Neural crest cell (in vitro differentiated cells): ENCODE measurements at places on chromosomes 6 and 20.

- DNase-seq: no peak
Measured at GRCh38 chr6:81237226-81237625, 515.3 kb downstream of the TENT5A start.

DNA sequence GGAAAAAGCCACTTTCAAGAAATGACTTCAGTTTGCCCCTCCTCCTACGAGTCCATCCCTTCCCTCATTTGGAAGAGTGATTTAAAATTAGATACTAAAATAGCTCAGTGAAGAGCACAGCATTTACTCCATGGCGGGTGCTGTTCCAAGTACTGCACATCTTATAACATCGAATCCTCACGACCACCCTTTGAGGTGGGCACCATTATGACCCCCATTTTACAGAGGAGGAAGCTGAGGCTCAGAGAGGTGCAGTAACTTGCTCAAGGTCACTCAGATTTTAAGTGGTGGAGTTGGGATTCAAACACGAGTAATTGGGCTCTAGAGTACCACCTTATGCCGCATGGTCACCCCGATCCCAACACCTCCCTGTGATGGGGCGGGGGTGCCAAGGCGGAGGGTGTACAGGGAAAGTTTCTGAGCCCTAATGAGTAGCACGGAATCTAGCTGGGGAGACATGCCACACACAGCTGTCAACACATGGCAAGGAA is 25.5 kb downstream of the TTBK1 start:
- no peak for DNase-seq

GRCh38 chr20:13870170-13870748 is 85.4 kb downstream of the NDUFAF5 start:
- no peak for DNase-seq

DNA sequence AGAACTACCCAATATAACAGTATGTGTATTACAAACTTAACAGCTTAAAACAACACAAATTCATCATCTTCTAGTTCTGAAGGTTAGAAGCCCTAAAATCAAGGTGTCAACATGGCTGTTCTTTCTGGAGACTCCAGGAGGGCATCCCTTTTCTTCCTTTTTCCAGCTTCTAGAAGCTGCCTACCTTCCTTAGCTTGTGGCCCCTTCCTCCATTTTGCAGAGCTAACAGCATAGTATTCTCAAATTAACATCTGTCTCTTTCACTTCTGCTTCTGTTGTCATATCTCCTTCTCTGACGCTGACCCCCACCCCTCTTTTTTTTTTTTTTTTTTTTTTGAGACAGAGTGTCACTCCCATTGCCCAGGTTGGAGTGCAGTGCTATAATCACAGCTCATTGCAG is 52.8 kb upstream of the AKIRIN2 start:
- DNase-seq: no peak

DNA sequence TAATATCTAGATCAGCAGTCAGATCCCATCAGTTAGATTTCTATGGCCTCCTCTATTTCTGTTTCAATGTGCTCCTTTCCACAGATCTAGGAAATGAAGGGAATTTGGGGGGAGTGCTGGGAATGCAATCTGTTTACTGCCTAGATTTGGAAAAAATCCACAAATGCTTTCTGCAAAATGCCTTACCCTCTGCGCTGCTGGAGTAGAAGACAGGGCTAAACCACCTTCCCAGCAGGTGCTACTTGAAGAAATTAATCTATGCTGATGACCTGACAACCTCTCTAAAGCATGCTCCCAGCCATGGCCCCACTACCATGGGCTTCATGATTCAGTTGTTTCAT is 46.2 kb downstream of the LY86 start:
- DNase-seq: no peak

DNA sequence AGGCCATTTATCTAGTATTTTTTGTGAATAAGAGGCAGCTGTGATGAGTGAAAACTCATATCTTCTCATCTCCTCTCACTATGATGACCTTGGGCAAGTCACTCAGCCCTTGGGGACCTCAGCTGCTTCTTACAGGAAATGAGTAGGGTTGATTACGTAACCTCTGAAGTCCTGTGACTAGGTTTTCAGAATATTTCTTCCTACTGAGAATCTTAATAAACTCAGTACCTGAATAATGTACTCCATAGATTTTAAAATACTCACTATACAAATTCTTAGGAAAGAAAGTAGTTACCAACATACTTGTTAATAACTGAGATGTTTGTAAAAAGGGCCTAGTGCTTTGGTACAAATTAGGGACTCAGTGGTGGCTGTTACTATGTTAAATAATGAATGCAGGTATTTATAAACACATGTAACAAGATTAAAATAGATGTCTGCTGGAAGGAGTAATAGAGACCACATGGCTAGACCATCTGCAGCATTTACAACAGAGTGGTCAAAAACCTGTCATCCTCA is 60.9 kb downstream of the RPRD1B start:
- DNase-seq: no peak

GRCh38 chr20:10415013-10415650 is 18.9 kb downstream of the MKKS start:
- DNase-seq: no peak

GRCh38 chr6:14922706-14923460 is 323.0 kb upstream of the JARID2 start:
- no peak for DNase-seq

- DNase-seq: no peak
Measured at GRCh38 chr20:22582964-22583772, 1.2 kb downstream of the FOXA2 start.

DNA sequence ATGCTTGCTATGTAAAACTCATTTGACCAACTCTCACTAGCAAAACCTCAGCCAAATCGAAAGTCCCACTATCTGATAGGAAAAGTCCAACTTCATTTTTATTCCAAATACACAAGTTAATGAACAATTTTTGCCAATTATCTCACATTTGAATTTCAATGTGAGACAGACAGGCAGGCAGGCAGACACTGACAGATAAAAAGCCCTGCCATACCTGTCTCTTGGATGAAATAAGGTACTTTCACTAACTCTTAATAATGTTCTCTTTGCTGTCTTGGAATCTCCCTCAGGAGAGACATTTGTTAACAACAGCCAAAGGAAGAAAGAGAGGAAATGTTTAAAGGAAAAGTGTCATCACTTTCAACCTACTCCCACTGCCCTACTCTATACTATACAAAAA is 82.0 kb downstream of the RNGTT start:
- no peak for DNase-seq

- DNase-seq: no peak
Measured at GRCh38 chr6:133969921-133970295, 16.9 kb downstream of the TBPL1 start.

DNA sequence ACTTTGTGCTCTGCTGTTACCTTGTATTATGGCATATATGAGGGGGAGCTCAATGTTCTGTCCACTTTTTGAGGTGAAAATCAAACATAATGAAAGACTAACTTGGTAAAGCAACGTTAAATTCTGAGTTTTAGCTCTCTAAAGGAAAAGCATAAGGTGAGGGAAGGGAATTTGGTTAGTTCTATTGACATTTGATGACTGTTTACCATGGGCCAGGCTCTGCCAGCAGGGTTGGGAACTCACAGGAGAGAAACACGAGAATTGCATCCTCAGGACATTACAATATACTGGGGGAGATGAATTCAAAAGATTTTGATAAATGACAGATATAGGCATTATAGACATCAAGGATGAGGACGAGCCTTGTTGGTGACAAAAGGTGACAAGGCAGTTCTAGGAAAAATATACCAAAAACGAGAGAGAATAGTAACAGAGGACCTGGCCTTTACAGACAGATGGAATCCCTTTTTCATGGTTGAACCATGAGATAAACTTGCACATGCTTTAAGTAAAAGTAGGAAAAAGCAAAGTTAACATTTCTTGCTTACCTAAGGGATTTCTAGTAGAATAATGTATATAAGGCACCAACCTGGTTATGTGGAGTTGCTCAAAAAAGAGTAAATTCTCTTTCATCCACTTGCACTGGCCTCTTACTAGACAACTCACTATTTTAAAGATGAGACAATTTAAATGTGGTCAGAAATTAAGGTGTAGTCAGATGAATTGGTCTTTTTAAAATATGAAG is 191.4 kb downstream of the NKAIN2 start:
- DNase-seq: no peak

GRCh38 chr6:29633534-29633905 is 537 bp upstream of the GABBR1 start:
- no peak for DNase-seq

- no peak for DNase-seq
Measured at GRCh38 chr20:63830841-63831588, at the start of gene ZBTB46. Gene ZBTB46, minus strand, starts transcription at chr20:63831264. Its CDS starts 40,507 bp downstream, at chr20:63790757.

DNA sequence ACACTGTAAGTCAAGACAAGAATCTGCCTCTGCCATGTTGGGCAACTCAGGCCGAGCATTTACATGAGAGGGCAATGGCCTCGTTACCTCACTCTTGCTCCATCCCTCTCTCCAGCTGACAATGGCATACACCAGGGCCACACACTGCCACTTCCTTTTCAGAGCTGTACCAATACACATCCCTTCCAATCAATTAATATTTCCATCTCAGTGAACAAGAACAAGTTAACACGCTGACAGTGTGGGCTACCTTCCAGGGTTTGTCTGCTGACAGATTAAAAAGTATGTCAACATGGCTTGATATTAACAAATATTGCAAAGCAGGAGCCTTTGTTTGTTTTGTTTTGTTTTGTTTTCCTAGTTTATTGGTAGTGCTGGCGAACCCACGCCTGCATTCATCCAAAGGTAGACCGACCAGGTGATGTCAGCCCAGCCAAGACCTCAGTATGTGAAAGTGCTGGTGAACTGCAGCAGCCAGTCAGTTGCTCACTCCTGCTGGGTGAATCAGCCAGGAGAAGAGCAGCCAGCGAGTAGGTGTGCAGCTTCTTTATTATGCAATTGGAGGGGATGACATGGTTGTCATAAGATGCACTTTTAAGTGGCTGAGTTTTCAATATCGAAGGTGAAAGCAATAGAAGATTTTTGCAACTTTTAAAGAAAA is 487.3 kb upstream of the JARID2 start:
- DNase-seq: no peak

DNA sequence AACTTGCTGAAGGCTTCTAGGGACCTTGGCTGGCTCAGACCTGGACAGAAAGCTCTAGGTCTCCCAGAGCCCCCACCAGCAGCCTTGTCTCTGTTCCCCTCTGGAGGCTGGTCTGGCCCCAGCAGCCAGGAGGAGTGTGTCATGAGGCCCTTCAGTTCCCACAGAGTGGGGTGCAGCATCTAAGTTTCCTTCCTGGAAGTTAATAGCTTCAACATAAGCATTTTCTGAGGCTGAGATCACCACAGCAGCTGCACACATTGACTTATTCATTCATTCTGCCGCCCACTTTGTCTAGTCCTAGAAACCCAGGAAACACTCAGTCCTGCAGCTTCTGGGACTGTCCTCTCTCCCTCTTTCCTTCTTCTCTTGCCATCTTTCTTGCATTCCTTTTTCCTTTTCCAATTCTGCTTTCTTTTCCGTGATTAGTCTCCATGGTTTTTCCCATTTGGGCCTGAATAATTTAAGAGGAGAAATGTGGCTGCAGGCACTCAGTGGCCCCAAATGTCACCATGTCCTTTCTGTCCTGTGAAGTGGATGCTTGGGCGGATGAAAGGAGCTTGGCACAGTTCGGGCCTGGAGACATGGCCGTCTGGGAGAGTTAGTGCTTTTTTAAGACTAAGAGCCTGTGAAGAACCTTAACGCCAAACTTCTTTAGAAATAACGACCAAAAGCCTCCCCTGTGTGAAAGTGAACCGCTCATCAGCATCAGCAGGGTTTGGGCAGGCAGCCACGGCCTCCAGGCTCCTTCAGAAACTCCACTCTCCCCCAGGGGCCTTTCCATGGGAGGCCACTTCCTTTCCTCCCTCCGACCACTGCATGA is 31.0 kb upstream of the PCMTD2 start:
- DNase-seq: no peak

DNA sequence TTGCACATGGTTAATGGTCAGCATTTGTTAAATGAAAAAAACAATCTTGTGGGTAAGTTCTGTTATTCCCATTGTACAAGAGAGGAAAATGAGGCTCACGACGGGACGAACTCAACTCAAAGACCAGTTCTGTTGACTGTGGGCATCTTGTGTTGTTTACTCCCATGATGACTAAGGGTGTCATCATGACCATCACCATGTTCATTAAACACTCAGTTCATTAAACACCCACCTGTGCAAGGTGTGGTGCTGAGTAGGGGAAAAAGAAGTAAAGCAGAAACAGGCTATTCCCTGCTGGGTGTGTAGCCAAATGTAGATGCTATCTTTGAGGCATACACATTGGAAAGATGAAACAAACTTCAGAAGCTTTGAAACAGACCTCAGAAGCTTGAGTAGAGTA is 4.5 kb downstream of the CHMP4B start:
- no peak for DNase-seq

- DNase-seq: no peak
Measured at GRCh38 chr6:33273129-33273923, 1.5 kb downstream of the RPS18 start.

DNA sequence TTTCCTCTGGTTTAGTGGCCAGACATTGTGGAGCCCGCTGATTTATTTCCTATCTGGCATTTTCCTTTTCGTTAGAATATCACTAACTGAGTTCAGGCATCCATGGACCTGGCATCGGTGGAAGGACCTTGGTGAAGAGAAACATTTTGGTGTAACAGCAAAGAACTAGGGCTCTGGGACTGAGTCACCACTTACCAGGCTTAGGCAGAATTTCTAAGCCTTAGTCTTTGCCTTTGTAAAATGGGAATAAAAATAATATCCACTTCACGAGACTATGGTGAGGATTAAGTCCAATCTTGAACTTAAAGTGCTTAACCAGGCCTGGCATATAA is 42.0 kb upstream of the ENPP1 start:
- DNase-seq: no peak

DNA sequence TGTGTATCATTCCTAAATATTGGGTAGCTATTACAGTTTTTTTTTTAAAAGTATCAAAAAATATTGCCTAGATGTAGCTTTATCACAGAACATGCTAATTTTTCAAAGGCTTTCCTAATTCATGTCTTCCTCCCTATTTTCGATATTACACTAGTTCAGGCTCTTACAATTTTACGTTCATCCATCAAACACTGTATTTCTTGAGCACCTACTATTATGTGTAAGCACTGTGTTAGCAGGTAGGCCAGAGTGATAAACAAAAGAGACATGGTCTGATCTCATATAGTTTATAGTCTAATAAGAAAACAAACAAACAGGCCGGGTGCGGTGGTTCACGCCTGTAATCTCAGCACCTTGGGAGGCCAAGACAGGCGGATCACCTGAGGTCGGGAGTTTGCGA is 69.5 kb downstream of the FAM217A start:
- no peak for DNase-seq
